CD4-positive, alpha-beta T cell treated with Interleukin-1 beta for 1 hour (primary cell): ENCODE measurements at places on chromosomes 2 and 18.
A peak's percentile ranks its signal among the peaks of the same experiment; 100 is the strongest.

GRCh38 chr2:230444832-230445231 is 28.8 kb downstream of the SP100 start:
- no peak for DNase-seq

GRCh38 chr2:102391565-102391964 is 31.4 kb upstream of the IL18RAP start:
- DNase-seq: no peak

DNA sequence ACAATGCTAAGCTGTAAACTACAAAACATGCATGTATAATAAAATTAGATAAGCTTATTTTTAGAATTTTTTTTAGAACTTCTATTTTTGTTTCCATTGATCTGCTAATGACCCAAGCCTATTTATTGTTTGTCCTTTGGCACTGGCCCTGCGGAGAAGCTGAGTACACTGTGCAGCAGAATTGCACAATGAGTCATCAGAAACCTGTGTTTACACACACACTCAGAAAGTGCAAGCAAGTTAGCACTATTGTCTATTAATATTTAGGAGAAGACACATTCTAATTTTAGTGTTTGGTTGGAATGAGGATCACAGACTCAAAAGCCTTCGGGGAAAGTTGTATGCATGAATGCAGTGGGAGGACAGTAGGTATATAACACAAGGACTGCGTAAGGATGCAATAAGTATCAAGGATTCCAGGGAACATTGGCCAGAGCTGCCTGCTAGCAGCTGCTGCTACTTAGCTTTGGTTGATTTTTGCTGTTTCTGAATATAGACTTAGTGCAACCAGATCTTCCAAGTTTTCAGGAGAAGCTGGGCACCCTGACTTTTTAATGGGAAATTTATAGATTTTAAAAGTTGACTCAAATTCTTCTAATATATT is 128.2 kb downstream of the KCNH7 start:
- no peak for DNase-seq

GRCh38 chr2:31227110-31227509 is 6.8 kb upstream of the EHD3 start:
- DNase-seq: no peak

DNA sequence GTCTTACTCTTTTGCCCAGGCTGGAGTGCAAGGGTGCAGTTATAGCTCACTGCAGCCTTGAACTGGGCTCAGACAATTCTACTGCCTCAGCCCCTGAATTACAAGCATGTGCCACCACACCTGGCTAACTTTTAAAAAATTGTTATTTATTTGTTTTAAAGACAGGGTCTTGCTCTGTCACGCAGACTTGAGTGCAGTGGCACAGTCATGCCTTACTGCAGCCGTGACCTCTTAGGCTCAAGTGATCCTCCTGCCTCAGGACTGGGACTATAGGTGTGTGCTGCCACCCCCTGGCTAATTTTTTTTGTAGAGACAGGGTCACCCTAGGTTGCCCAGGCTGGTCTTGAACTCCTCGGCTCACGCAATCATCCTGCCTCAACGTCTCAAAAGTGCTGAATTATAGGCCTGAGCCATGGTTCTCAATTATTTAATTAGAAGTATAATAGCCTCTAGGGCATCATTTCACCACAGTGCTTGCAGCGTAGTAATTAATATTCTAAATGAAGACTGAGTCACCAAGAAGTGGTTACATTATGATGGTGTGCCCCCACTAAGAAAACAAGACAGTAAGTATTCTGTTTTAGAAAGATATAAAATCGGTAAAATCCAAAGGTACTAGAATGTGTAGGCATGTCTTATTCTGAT is 69.6 kb downstream of the EML4 start:
- DNase-seq: peak; percentile 39

GRCh38 chr18:4755848-4756247 is 300.7 kb upstream of the DLGAP1 start:
- no peak for DNase-seq

- no peak for DNase-seq
Observed at GRCh38 chr18:57759650-57760049, 43.5 kb downstream of the ATP8B1 start.

GRCh38 chr18:59008302-59008974 is 131.2 kb upstream of the SEC11C start:
- DNase-seq: no peak

GRCh38 chr2:74887960-74888700 is 54.2 kb downstream of the HK2 start:
- no peak for DNase-seq

- no peak for DNase-seq
Observed at GRCh38 chr2:237511433-237511832, 24.4 kb downstream of the MLPH start.

GRCh38 chr18:10201659-10202058 is 252.8 kb upstream of the APCDD1 start:
- no peak for DNase-seq

DNA sequence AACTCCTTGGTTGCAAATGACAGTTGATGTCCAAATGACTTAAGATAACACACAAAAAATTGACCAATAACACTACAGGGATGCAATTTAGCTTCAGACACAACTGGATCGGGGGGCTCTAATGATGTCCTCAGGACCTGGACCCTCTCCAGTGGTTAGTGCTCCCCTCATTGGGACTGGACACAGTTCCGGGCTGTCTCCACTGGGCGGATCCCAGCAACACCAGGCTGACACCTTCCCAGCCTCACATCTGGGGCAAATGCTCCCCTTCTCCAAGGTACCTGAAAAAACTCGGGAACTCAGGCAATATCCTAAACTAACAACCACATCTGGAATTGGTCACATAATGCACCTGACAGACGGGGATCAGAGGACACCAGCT is 48.7 kb downstream of the PSMG2 start:
- no peak for DNase-seq

GRCh38 chr2:61718965-61719364 is 134.9 kb downstream of the FAM161A start:
- DNase-seq: no peak

- DNase-seq: no peak
Observed at GRCh38 chr2:233233618-233234230, 17.7 kb upstream of the ATG16L1 start.

GRCh38 chr18:34942276-34942675 is 98.9 kb upstream of the MAPRE2 start:
- no peak for DNase-seq

DNA sequence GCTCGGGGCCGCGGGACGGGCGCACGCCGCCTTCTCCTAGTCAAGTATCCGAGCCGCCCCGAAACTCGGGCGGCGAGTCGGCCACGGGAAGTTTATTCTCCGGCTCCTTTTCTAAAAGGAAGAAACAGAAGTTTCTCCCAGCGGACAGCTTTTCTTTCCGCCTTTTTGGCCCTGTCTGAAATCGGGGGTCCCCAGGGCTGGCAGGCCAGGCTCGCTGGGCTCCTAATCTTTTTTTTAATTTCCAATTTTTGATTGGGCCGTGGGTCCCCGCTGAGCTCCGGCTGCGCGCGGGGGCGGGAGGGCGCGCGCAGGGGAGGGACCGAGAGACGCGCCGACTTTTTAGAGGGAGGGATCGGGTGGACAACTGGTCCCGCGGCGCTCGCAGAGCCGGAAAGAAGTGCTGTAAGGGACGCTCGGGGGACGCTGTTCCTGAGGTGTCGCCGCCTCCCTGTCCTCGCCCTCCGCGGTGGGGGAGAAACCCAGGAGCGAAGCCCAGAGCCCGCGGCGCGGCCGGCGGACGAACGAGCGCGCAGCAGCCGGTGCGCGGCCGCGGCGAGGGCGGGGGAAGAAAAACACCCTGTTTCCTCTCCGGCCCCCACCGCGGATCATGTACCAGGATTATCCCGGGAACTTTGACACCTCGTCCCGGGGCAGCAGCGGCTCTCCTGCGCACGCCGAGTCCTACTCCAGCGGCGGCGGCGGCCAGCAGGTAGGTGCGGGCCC is 617 bp downstream of the FOSL2 start:
- peak; percentile 58 for DNase-seq

GRCh38 chr2:31324016-31324633 is 90.2 kb downstream of the EHD3 start:
- DNase-seq: no peak

DNA sequence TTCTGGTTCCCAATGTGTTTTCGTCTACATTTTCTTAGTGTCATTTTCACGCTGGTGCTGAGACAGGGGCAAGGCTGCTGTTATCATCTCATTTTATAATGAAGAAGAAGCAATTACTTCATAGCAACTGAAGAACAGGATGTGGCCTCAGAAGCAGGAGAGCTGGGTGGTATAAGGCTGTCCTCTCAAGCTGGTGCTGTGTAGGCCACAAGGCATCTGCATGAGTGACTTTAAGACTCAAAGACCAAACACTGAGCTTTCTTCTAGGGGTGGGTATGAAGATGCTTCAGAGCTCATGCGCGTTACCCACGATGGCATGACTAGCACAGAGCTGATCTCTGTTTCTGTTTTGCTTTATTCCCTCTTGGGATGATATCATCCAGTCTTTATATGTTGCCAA is 7.3 kb downstream of the IL36G start:
- DNase-seq: no peak

DNA sequence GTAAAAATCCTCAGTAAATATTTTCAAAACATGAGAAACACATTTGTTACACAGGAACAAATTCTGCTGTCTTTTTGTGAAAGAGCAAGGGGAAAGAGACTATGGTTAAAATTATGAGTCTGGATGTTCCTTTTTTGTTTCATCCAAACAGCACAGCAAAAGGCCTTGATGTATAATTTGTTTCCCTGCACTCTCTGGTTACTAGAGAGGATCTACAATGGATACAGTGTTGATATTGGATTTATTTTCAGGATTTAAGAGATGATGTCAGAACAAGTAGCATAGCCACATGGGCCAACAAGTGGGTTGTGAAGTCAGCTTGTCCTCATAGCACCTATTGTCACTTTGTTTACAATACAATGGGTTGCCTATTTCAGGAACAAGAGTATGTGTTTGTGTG is 11.3 kb upstream of the ERBB4 start:
- no peak for DNase-seq

- no peak for DNase-seq
Observed at GRCh38 chr2:36477315-36477714, 120.7 kb downstream of the FEZ2 start.

- DNase-seq: no peak
Observed at GRCh38 chr2:88220718-88221117, 50.6 kb downstream of the THNSL2 start.

DNA sequence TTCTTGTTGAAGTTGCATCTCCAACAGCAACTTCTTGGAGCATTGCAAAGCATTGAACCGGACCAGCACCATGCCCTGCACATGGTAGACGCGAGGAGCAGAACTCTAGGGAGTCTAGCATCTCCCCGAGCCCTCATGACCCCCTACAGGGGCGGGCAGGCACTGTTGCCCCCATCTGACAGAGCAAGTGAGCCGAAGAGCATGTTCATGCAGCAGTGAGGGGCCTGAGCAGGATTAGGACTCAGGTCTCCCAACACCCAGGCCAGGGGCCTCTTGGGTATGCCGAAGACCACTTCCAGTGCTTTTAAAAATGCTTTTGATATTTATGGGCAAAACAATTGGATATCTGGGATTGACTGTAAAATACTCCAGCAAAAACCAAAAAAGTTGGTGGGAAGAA is 163.3 kb downstream of the TFCP2L1 start:
- no peak for DNase-seq

DNA sequence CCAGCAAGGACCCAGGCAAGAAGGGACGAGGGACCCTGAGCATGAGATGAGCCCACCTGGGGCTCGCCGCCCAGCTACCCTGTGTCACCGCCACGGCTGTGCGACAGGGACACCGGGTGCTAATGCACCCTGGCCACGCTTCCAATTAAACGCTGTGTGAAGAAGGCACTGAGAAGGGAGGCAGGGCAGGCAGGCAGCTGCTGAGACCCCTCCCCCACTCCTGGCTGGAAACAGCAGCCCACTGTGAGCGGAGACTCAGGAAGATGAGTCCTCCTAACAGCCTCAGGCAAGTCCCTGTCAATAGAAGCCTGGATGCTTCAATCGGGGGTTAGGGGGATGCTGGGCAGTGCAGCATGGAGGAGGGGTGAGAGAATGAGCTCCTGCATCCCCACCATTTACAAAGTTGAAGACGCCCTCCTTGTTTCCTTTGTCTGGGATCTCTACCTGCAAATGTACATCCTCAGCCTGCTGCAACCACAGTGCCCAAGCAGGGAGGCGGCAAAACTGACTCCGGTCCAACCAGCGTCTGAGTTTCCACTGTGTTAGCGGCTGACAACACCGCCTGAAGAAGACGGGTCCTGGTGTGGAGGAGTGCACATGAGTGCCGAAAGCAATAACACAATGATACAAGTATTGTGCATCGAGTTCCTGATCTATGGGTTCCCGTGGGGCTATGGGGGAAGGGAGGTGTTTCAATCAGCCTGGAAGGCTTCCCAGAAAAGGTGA is 12.8 kb downstream of the TMEM163 start:
- no peak for DNase-seq

DNA sequence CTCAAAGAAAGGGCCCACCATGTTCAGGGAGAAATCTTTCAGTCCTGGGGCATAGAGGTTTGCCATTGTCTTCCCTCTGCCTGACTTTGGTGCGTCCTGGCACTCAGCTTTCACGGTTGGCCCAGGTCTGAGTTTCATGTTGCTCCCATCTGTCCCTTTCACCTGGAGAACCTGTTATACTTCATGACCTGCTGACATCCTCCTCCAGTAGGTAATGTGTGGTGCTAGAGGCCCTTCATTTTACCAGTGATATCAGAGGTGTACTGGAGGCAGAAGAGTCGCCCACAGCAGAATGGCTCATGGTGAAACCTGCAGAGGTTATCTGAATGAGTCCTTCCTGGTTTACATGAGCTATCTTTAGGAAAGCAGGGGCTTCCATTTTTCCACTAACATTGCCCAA is 128.8 kb upstream of the DLX2 start:
- no peak for DNase-seq

GRCh38 chr18:40355726-40356125 is 1599.3 kb upstream of the PIK3C3 start:
- no peak for DNase-seq

DNA sequence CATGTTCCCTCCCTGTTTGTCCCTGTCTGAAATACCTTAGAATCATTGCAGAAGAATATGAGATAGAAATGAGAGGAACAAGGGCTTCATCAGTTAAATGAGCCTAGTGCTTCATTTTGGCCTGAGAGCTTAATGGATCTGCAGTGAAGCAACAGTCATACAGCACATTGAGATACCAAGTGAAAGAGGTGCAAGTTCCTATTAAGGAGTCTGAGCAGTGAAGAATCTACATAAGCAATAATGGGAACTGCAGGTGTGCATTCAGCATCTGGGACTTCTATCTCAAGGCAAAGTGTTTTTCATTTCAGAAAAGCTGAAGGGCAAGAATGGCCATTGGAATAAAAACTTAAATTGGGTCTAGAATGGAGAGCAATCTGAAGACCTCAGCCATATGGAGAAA is 323.2 kb upstream of the SLC39A10 start:
- no peak for DNase-seq

DNA sequence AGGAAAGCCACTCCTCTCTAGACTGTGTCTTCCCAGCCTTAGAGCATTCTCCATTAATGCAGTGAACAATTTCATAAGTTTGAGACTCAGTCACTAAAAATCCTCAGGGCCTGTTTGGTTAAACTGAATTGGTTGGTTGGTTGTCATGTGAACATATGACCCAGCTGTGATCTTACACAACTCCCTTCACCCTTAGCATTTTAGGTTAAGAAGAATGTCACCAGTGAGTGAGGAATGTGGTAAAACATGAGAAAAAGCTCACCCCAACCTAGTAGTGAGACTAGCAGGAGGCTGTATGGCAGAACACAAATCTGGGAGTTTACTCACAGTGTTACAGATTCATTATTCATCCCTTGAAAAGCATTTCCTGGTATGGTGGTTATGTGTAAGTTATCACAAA is 32.4 kb downstream of the LHCGR start:
- DNase-seq: no peak

- DNase-seq: no peak
Observed at GRCh38 chr2:5070257-5070656, 621.9 kb upstream of the SOX11 start.

GRCh38 chr18:65659912-65660311 is 90.9 kb upstream of the CDH7 start:
- no peak for DNase-seq
